ENCODE measurements at places on chromosomes 13 and 19.

DNA sequence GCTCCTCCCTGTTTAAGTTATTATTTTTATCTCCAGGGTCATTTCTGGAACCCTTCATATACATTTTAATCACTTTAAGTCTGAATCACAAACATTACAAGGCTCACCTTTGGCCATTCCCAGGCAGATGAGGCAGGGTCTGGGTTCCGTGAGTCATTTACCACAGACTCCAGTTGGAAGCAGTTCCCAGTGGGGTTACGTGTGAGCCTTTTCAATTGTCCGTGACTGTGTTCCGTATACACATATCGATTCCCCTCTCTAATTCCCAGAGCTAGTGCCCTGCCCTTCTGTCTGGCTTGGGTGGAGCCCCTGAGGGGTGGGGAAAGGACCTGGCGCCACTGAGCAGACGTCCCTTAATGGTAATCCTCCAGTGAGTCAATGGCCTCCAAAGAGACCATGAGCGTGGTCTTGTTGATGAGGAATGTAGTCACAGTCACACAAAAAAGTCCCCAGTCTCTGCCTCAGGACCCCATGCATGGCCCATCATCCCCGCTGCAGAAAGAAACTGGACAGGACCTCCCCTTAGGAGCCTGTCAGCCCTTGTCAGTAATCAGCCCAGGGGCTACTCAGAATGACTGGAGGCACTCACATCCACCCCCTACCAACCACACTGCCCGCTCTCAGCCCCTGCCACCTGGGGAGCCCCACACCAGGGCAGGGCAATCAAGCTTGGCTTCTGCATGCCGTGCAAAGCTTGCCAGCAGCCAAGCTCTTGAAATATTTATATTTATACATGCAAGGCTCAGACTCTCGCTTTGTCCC lies 144.4 kb downstream of the ZIC5 start:
- DNase-seq = no peak

DNA sequence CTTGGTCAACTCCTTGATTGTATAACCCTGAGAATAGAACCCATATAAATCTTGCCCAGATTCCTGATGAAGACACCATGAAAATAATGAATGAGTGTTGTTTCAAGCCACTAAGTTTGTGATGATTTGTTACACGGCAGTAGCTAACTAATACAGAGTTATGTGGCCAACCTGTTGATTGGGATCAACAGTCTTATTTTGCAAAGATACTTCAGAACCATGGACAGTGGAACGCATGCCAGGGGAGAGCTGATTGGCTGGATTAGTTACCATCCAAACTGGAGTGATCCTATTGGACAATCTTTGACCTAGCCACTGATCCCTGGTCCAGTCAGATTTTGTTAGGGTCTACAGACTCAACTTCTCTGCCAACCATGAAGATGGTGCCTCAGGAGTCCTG lies 26.6 kb downstream of the CD70 start:
- no peak for DNase-seq

GRCh38 chr13:30976025-30976424 lies 43.6 kb downstream of the TEX26 start:
- no peak for DNase-seq

GRCh38 chr19:3834349-3835054 lies 34.3 kb downstream of the ZFR2 start:
- no peak for DNase-seq

DNA sequence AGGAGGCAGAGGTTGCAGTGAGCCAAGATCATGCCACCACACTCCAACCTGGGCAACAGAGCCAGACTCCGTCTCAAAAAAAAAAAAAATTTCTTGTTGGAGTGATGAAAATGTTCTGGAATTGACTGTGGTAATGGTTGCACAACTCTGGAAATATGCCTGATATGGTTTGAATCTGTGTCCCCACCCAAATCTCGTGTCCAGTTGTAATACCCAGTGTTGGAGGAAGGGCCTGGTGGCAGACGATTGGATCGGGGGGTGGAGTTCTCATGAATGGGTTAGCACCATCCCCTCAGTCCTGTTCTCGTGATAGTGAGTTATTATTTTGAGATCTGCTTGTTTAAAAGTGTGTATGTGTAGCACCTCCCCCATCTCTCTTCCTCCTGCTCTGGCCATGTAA lies 41.1 kb upstream of the MAP3K10 start:
- no peak for DNase-seq

DNA sequence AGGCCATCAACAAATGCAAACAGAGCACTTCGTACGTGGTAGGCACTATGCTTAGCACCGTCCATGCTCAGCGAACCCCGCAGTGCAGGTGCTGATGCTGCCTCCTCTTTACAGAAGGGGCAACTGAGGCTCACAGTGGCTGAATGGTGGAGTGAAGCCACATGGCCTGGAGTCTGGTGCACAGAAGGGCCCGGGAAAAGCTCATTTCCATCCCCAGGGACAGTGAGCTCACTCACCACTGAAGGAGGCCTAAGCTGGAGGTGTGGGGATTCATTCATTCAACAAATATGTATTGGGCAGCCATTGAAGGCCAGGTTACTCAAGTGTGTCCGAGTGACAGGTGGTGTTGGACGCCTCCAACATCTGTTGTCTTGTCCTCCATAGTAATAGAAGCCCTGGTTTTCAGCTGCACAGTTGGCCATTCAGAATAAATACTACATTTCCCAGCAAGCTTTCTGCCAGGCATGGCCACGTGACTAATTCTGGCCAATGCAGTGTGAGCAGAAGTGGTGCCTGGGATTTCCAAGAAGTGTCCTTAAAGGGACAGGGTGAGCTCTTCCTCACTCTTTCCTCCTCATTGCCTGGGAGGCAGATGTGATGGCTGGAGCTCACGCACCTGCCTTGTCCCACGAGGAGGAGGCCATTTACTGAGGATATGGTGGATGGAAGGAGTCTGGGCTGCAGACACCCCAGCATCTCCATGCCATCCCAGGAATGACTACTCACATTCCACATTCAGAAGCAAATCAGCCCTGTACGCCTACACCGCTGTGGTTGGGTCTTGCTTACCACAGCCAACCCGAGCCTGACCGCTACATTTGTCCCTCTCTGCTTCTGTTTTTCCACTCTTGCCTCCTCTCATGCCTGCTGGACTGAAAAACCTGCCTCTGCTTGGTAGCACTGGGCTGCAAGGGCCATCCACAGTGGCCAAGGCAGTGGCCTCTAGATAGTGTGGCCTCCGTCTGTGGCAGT lies 2.3 kb upstream of the ZNRF4 start:
- DNase-seq = no peak

Measured in heart left ventricle (tissue), 16 donors.